H4 (cell line): ENCODE measurements at places on chromosomes 1 and 21.
A peak's percentile ranks its signal among the peaks of the same experiment; 100 is the strongest.

GRCh38 chr1:205570173-205570501 lies 61.7 kb downstream of the ELK4 start:
- no peak for DNase-seq

- DNase-seq, result no peak
Observed at GRCh38 chr1:38953433-38953860, 11.8 kb upstream of the RHBDL2 start.

DNA sequence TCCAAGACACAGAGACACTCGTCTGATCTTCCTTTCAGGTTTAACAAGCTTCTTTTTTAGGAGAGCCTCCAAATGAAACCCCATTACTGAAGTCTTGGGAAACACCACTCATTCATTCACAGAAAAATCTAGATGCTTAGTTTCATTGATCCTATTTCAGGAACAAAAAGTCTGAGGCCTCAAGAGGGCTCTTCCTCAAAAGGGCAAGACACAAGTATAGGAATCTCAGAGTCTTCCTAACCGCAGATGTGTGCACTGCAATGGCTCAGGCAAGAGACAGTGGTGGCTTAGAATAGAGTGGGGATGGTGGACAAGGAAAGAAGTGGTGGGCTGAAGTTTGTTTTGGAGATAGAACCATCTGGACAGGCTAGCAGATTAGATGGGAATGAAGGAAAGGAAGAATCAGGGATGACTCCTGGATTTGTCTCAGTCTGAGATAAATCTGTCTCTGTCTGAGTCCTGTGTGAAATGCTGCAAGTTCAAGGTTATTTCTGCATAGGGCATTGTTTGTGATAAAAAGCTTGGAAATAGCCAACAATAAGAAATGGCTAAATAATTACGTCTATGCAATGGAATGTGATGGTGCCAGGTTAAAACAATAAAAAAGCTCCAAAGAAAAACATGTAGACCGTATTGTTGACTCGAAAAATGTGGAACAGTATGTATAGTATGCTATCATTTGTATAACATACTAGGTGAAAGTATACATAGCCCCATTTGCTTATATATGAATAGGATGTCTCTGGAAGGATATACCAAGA lies 8.9 kb upstream of the CTSE start:
- DNase-seq, result no peak

DNA sequence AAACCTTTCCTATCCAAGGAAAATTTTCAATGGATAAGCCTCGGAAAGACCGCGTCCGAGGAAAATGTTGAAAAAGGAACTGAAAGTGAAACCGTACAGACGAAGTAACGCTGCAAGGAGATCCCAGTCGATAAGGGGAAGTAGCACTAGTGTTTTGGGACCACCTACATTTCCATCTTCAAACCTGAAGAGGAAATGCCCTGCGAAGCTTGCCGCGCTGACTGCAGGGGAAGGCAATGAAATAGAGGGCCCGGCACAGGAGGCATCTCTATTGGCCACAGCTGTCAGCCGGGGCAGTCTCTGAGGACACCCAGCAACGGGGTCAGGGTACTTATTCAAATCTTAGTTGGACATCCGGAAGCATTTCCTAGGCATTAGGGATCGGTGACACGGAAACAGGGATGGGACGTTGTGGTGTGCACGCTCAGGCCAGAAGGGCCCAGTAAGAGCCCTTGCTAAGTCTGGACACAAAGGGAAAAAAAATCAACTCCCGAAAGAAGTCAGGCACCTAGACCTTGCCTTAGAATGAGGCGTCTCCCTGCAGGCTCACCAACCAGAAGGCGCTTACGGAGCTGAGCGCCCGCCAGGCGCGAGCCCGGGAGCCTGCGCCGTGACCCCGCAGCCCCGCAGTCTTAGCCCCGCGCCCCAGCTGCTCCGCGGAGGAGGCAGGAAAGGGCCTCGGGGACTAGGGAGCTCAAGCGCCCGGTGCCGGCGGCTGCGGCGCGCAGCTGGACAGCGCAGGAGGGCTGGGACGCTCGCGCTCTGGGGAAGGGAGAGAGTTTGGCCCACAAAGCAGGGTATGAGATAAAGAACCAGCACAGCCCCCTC lies 655 bp downstream of the USF1 start:
- peak; percentile 47 for DNase-seq

DNA sequence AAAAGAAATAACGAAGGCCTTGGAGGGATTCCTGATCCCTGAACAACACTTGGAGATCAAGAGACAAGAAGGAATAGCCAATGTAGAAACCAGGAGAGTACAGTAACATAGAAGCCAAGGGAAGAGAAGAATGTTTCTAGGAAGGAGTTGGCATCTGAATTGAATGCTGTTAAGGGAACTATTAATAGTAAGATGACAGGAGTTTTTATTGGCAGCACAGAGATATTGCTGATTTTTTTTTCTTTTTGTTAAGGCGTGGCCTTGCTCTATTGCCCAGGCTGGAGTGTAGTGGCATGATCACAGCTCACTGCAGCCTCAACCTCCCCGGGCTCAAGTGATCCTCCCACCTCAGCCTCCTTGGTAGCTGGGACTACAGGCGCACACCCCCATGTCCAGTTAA lies 9.6 kb upstream of the SFT2D2 start:
- DNase-seq, result no peak
